ENCODE measurements at places on chromosomes 16 and 17.

DNA sequence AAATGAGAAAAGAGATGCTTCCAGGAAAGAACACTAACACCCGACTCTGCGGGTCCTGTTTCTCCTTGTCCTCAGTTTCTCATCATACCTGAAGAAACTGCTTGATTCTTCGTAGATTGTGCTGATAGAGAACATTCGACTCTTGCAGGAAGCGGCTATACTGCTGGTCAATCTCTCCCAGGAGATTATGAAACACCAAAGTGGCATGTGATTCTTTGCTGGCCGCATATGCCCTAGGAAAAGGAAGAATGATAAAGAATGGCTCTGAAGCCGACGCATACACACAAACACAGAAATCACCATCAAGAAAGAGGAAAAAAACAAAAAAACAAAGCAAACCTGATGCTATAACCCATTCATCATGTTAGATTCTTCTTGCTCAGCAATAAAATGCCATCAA is 41.8 kb downstream of the STAT3 start:
- DNase-seq = no peak

DNA sequence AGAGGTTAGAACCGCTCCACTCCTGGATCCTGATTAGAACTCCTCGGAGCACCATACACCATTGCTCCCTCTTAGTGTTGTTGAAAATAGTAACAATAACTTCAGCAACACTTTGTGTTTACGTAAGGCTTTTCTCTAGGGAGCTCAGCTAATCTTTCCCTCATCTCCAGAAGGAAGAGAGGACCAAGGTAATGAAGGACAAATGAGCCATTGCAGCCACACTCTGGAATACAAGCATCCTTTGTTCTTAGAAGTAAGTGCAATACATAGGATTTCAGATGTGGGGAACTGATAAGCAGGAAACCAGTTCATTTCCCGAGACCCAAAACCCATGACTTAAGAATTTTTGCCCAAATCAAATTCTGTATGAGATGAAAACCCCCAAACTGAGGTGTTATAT is 22.9 kb upstream of the ZNF652 start:
- no peak for DNase-seq

- DNase-seq = no peak
Observed at GRCh38 chr16:27460663-27461482, 58.9 kb downstream of the IL21R start.

GRCh38 chr17:67753026-67753425 is 35.3 kb downstream of the NOL11 start:
- DNase-seq = no peak

DNA sequence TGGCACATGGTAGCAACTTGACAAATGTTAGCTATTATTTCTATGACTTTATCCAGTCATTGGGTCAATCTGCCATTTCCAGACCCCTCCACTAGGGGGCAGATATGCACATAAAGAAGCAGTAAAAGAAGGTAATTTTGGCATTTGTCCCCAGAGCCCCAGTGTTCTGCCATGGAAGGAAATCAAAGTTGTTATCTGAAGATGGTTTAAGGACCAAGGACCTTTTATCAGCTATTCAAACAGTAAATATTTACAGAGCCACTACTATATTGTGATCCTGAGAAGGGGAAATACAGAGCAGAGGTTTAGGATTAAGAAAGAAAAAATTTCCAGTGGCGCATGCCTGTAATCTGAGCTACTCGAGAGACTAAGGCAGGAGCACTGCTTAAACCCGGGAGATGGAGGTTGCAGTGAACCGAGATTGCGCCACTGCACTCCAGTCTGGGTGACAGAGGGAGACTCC is 20.0 kb downstream of the TRAF4 start:
- peak; percentile 79 for DNase-seq

DNA sequence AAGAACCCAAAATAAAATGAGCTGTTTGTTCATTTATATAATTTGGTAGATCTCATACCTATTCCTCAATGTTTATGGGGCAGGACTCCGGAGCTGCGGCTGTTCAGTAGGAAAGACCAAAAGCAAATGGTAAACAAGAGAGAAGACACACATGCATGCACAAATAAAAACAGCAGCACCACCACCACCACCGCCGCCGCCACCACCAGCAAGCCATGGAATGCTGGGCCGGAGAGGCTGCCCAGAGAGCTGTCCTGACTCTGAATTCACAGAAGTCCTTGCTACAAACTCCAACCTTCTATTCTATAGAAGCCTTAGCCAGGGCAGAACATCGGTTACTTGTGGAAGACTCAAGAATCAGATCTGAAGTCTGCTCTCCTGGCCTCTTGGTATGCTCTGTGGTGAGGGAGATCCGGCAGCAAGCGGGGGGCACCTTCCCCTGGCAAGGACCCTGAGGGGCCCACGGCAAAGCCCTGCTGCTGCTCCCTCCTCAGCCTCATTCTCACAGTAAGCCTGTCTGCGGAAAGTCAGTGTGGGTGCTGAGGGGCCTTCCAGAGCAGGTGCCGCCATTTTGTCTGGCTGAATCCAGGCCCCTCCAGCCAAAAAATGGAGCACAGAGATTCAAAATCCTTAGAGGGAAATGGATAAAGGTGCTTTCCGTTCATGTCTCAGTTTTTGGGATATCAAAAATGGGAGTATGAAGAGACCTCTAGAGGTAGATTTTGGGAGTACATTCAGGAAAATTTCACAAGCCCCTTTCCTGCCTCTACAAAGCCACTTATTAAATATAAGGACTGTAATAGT is 6.4 kb upstream of the FOXJ1 start:
- DNase-seq = peak; percentile 31

DNA sequence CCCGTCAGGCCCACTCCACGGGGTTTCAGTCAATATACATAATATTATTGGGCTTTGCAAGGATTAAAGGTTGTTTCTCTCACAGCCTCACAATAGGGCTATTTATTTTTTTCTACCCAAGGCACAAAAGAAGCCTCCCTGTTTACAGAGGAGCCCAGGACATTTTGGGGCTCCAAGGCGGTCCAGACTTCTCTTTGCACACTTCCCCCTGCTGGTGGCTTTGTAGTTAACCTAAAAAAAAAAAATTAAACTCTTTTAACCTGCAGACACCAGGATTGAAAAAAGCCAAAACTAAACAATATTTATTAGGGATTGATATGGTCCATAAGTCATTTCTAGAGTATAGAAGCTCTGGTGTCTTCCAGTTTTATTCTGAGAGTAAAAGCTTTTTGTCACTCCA is 169.7 kb upstream of the ZFHX3 start:
- DNase-seq = no peak

DNA sequence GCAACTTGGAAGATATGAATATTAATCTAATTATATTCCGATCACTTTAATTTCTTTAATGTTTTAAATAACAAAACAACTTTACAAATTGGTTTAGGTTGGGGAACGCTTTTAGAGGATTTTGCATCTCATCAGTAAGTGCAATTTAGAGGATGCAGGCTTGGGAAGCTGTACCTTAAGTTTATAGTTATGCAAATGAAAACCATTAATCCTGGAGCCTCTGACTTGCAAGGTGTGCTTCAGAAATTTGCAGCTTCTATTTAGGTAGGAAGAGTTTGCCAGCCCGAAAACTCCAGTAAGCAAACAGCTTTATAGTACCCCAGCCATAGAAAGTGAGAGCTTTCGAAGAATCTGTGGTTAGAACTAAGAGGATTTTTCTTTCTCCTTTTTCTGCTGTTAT is 547.0 kb downstream of the MAF start:
- DNase-seq = no peak

GRCh38 chr17:14299280-14300141 is 1.4 kb upstream of the HS3ST3B1 start:
- peak; percentile 69 for DNase-seq

DNA sequence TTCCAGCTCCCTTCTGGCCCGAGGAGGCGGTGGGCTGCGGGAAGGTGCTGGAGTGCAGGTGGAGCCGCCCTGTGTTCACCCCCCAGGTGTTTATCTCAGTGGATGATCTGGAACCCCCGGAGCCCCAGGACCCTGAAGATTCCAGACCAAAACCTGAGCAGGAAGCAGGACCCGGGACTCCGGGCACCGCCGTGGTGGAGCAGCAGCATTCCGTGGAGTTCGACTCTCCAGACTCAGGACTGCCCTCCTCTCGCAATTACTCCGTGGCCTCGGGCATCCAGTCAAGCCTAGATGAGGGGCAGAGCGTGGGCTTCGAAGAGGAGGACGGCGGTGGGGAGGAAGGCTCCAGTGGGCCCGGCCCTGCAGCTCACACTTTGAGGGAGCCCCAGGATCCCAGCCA is 25.5 kb downstream of the MNT start:
- no peak for DNase-seq

DNA sequence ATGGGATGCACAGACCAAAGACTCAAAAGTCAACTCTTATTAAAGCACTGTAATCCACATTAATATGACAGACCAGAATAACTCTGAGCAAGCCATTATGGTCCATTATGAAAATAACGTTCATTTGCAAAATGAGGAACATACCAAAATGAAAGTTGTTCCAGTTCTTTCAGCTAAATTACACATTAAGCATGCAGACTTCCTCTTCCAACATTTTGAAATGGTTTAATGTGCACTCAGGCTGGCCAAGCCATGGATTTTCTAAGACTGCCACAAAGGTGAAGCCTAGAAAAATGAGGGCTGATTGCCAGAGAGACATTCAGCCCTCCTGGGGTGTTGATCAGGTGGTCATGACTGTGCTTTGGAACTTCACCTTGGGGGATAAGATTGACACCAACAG is 56.7 kb upstream of the NOG start:
- DNase-seq = no peak

DNA sequence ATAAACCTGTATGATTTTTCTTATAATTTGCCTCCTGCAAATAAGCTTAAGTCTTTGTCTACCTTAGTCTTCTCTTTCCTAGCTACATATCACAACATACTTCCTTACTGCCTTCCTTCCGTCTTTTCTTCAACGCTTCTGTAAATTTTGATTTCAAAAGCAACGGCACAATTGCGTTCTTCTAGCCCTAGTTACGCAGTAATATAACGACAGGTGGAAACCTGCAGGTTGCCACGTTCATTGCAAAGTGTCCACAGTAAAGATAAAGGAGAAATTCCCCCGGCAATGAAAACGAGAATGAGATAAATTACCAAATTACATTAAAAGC is 546 bp upstream of the PSMD7 start:
- no peak for DNase-seq

DNA sequence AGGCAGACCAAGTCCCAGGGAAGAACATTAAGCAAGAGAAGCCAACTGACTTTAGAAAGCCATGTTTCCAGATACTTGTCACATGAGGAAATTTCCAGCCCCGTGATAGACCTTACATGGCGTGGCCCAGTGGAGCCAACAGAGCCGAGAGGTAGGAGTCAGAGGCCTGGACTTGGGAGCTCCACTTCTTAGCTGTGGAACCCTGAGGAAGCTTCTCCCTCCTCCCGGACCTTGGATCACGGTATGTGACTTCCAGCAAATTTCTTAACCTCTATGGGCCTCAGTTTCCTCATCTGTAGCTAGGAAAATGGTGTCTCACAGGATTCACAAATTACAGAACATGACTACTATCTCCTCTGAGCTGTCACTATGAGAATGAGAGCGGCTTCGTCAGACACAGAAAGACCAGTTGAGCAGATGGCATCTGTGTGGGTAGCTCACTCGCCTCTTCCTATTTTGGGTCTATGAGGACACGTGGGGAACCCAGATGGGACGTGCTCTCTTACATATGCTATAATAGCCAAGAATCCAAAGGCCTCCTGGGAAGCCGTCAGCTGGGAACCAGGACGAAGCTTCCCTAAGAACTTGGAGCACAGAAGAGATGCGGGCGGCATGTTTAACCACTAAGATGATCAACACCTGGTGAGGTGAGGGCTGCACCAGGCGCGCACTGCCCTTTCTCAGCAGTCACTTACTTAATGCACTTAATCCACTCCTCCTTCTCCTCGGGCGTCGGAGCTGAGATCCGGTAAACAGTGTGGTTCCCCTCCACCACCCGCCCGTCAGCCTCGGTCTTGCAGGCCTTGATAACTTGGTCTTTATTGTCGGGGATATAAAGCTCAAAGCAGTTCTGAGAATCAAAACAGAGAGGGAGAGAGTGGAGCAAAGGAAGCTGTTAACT is 102.3 kb downstream of the CYTH1 start:
- no peak for DNase-seq

DNA sequence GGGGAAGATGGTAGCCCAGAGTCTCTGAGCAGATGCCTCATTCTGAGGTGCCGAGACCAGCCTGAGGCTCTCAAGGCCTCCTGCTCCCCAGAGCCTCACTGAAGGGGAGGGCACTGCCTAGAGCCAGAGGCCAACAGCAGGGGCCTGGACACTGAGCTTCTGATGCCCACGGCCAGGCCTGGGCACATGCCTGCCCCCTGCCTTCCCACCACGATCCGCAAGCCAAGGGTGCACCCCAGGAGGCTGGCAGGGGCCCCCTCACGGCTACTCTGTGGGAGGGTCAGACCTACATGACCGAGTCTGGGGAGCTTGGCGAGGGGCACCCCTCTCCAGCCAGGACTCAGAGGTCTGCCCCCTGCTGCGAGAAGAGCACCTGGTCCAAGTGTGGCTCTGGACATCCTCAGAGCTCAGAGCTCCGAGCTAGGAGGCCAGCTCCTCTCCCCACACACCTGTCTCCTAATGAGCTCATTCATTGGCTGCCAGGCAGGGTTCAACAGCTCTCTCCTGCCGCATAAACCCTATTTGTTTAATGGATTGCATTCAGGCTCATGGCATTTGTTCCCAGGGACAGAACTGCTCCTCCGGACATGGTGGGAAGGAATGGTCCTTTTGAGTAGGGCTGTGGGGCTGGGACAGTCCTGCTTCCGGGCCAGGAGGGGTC is 13.9 kb downstream of the OTOP3 start:
- no peak for DNase-seq

- DNase-seq = no peak
Observed at GRCh38 chr17:57606111-57606875, 138.8 kb downstream of the CCDC182 start.

DNA sequence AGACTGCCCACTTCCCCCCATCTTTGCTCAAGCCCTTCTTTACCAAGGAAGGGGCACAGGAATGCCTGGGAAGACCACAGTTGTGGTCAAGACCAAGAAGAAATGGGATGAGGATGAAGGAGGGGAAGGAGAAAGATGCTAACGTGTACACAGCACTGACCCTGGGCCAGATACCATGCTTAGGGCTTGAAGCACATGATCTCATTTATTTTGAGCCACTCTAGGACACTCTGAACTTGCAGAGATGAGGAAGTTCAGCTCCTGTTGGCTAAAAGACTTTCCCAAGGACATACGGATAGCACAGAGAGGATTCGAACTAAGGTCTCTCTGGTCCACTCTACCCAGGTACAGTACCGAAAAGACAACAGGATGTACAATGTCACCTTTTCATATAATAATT is 42.6 kb downstream of the PIK3R5 start:
- DNase-seq = no peak

DNA sequence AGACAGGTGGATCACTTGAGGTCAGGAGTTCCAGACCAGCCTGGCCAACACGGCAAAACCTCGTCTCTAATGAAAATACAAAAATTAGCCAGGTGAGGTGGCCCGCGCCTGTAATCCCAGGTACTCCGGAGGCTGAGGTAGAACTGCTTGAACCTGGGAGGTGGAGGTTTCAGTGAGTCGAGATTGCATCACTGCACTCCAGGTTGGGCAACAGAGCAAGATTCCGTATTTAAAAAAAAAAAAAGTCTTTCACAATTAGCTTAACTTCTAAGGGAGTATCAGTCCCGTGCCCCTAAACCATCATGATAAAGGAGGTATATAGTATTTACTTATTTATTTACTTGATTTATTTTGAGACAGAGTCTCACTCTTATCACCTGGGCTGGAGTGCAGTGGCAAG is 3.4 kb upstream of the MEFV start:
- DNase-seq = no peak

GRCh38 chr17:65055708-65056638 is 567 bp downstream of the GNA13 start:
- DNase-seq = peak; percentile 41

GRCh38 chr16:17365211-17365541 is 105.6 kb downstream of the XYLT1 start:
- no peak for DNase-seq

All from AG10803 (cell line).